ENCODE measurements at places on chromosomes 7 and 10.

DNA sequence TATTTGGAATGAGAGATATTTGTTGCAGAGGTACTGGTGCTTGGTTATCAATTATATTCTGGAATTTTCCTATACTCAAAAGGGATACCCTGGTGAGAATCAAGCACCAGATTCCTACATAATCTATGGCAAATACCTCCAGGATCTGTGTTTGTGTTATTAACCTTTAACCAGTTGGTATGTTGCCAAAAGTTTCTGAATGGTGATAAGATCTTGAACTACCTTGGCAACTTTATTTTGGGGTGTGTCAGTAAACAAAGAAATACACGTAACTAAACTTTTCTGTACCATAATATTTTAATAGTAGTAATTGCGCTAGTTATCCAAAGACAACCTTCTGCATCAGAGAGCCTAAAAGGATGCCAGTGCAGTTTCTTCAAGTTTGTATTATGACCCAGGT is 13.4 kb downstream of the SCIN start:
- DNase-seq = no peak

DNA sequence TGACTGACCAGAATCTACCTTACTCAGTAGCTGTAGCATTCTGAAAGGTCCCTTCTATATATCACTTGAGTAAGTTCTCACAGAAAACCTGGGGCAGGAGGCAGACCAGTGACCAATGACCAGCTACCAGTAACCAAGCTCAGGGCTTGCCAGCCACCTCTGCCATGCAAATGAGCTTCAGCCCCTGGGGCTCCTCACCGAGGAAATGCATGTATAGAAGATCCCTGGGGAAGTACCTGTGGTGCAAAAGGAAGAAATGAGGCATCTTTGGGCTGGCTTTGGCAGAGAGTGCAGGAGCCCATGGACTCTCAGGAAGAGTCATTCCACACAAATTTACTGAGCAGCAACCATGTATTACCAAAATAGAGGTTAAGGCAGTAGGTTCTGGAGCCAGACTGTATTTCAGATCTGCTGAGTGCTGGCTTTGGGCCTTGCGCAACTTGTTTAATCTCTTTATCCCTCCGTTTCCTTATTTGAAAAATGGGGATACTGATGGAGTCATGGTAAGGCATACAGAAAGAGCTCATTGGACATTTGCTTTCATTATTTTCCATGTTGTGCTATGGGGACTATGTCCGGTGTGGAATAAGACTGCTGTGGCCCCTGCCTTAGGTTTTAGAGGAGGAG is 41.1 kb upstream of the FAM204A start:
- DNase-seq = no peak

DNA sequence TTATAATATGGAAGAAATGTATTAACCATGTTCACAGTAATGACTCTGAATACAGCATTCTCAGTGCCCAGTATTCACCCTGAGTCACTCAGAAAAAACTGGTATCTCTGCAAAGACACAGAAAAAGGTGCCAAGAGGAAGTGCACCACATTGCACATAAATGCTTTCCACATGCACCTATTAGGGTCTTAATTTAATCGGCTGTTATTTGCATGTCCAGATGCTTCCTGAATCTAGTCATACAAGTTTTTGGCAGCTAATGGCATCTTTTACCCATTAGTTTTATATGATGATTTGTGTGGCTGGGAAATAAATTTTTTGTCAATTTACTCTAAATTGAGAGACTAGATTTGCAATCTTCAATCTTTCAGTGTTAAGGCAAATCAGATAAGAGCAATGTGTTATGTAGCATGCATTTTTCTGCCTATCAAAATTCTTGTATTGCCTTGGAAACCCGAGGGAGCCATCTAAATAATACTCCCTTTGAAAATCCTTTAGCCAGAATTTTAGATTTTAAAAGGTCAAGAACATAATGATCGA is 58.2 kb downstream of the ZNF680 start:
- no peak for DNase-seq

DNA sequence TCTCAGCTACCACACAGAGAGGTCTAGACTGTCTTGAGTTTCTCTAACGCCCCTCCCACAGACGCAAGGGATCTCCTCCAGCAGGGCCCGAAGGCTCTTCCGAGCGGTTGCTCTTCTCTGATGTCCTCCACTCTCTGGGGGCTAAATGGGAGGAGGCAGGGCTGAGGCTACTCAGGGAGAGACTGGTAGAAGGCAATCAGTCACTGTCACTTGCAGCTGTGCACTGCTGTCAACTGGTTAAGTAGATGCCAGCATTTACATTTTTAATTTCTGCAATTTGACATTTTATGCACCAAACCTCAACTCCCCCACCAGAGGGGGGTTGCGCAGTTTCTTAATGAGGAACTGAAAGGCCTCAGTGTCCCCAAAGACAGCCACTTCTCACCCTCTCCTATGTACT is 442.8 kb downstream of the PLXNA4 start:
- no peak for DNase-seq

DNA sequence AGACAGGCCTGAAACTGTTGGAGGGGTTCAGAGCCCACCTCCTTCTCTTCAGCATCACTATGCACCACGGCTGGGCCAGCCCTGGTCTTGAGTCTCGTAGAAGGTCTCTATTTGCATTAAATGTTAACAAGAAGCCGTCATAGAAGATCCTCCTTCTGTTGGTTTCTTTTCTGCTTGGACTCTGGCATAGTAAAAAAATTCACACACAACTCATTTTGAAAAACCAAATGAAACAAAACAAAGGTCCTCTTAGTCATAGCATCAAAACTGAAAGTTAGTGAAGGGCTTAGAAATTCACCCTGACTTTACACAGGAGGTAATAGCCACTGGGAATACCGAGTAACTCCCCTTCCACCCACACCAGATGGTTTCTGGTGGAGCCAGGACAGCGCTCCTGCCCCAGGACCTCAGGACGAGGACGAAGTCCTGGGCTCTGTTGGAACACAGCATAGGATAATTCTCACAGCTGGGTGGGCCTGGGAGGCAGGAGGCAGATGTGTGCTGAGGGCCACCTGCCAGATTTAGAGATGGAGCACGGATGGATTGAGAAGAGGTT is 248.4 kb upstream of the KLF6 start:
- peak; percentile 77 for DNase-seq
